ENCODE measurements at places on chromosomes 12 and 14.

- DNase-seq, result no peak
These were observed at the start of gene DGKA for GRCh38 chr12:55930771-55931316. TSS of gene DGKA (plus strand) at chr12:55931162. CDS start at chr12:55936504, 5,342 bp downstream.

DNA sequence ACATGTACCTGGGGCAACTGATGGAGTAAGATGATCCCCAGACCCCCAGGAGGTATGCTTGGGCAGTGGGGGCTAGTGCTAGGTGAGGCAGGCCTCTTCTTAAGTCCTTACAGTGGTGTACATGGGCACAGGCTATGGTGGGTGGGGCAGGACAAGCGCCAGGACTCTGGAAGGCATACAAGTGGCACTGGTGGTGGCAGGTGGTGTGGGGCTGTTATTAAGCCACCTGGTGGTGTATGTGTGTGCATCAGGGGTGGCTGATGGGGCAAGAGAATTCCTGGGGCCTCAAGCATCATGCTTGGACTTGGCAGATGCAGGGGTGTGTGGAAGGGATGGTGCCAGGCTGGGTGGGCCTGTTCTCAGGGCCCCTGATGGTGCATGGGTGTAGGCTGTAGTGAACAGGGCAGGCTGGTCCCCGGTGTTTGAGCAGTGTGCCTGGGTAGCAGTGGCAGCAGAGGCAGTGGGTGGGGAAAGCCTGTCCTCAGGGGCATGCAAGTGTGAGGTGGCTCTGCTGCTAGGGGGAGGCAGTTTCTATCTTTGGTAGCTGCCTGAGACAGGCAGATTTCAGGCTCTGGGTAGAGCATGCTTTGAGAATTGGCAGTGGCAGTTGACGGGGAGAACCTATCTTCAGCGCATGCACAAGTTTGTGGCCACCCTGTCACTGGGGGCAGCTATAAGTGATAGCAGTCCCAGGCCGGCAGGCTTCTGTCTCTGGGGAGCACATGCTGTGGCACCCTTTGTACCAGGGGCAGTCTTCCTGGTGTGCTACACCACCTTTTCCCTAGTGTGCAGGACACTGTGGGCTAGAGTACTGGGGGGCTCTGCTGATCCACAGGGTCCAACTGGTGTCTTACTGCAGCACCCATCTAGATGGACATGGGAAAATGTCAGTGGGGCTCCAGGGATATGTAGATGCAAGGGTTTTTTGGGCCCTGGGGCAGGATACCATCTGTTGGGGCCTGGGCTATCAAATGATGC lies 52.6 kb upstream of the ABCD2 start:
- no peak for DNase-seq

GRCh38 chr12:131738196-131738595 lies 27.3 kb downstream of the SFSWAP start:
- DNase-seq, result no peak

DNA sequence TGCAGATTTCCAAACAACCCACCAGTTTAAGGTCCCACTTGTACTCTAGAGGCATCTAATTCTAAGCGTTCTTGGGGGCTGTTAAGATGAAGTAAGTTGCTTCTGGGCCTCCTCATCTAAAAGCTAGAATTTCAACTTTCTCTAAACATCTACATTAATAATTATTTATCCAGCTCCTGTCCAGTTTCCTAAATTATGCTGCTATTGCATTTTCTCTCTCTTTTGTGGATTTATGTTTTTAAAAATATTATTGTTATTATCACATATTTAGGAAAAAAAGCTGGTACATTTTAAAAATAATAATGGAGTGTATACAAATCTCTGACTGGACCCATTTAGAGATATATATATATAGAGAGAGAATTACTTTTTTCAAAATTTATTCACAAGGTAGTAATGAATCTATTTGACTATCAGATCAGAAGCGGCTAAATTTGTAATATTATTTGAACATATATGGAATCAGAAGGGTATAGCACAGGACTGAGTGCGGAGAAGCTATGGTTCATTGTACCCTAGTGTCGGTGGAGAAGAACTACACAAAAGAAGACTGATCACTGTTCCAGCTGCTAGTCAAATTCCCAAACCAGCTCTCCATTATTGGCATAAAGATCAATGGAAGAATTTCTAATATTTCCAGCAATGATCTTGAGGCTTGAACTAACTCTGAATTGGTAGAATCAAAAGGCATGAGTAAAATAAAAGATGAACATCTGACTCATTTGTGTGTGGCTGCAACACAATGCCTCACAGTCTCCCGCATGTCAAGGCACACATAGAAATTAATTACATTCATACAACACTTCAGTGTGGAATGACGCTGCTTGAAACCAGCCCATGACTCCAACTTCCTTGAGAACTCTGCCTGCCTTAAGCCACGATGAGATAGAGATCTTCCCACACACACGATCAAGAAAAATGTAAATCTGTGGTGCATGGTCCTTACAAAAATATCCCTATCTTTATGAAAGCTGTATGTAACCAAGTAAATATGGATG lies 433.4 kb upstream of the OR4E1 start:
- no peak for DNase-seq

- peak; percentile 16 for DNase-seq
These were observed 817 bp downstream of the STXBP6 start for GRCh38 chr14:25049093-25049567.

- DNase-seq, result no peak
These were observed 133.6 kb downstream of the TTLL5 start for GRCh38 chr14:75794615-75795038.

- no peak for DNase-seq
These were observed 61.7 kb upstream of the BCL2L14 start for GRCh38 chr12:12008931-12009611.

DNA sequence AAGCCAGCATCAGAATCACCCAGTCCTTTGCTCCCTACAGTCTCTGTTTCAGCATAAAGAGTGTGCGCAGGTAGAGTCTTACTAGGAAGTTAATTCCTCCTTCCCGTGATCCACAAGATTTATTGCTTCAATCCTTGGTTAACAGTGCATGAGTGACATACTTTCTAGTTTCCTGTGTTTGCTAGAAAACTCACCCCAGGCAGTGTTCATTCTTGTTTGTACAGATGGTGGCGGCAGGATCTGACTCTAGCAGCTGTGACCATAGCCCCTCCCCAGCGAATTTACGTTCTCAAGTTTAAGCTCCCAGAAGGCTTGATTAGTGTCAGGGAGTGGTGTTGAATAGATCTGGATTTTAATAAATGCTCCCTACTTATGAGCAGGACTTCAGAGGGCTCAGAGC lies 75.9 kb upstream of the ANO2 start:
- no peak for DNase-seq

- DNase-seq, result no peak
These were observed 25.3 kb upstream of the STRN3 start for GRCh38 chr14:31051511-31051910.

GRCh38 chr12:2688381-2688931 lies 106.3 kb upstream of the FKBP4 start:
- no peak for DNase-seq

GRCh38 chr12:102526656-102527055 lies 46.3 kb upstream of the IGF1 start:
- no peak for DNase-seq

- no peak for DNase-seq
These were observed 42.1 kb downstream of the B4GALNT3 start for GRCh38 chr12:501722-502447.

GRCh38 chr14:102392506-102392905 lies 29.8 kb downstream of the TECPR2 start:
- no peak for DNase-seq

GRCh38 chr12:63294327-63294632 lies 143.3 kb upstream of the AVPR1A start:
- no peak for DNase-seq
